SK-N-DZ (cell line): ENCODE measurements at places on chromosomes 4 and X.

DNA sequence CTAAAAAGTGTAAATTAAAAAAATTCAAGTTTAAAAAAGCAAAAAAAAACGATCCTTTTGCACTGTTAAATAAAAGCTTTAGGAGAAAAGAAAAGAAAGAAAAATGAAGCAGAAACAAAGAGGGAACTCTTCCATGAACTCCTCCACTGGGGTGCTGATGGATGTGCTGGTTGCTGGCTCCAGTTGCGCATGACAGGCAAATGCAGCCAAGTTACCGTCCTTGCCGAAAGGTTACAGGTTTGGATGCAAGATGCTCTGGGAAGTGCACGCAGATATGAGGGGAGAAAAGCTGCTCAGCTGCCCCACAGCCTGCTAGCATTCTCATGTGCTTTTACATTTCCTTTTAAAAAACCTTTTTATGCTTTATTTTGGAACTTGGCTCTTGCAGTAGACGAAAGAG lies 58.5 kb downstream of the HADH start:
- DNase-seq: no peak

GRCh38 chr4:168028970-168029597 lies 63.3 kb upstream of the ANXA10 start:
- peak; percentile 1 for DNase-seq

GRCh38 chrX:103149652-103150051 lies 56.7 kb upstream of the NXF3 start:
- no peak for DNase-seq

DNA sequence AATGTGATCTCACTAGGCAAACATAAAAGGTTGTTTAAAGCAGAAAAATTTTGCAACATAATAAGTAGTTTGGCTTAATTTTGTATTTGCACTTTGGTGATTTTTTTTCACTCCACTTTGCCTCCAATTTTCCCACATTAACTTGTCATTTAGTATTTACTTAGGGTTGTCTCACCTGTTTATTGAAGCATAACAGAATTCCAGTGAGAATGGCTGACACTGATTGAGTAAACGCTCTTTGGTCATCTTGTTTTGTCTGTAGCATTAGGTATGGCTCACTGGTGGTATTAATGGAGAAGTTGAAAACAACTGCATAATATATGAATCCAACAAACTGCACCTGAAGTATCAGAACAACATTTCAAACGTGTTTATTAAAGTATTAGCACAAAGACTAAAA lies 799.5 kb upstream of the ADGRL3 start:
- DNase-seq: no peak

DNA sequence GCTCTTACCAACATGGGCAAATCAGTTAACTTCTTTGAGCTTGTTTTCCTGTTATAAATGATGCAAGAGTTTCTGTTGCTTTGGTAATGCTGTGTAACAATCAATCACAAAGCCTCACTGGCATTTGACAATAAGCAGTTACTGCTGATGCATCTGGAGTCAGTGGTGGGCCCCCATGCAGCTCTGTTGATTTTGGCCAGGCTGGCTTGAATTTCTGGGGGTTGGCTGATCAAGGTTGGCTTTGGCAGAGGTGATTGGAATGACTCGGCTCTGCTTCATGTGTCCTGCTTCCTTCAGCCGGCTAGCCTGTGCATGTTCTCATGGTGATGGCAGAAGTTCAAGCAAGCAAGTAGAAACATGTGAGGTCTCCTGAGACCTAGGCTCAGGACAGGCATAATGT lies 90.4 kb downstream of the PHEX start:
- no peak for DNase-seq

GRCh38 chr4:99735822-99736221 lies 78.2 kb upstream of the C4orf54 start:
- DNase-seq: no peak

GRCh38 chr4:88610771-88611170 lies 18.5 kb downstream of the HERC3 start:
- DNase-seq: no peak

- peak; percentile 25 for DNase-seq
Measured at GRCh38 chrX:57453901-57454300, 137.9 kb upstream of the ZXDB start.

- no peak for DNase-seq
Measured at GRCh38 chrX:45295259-45295986, 94.7 kb upstream of the DIPK2B start.

DNA sequence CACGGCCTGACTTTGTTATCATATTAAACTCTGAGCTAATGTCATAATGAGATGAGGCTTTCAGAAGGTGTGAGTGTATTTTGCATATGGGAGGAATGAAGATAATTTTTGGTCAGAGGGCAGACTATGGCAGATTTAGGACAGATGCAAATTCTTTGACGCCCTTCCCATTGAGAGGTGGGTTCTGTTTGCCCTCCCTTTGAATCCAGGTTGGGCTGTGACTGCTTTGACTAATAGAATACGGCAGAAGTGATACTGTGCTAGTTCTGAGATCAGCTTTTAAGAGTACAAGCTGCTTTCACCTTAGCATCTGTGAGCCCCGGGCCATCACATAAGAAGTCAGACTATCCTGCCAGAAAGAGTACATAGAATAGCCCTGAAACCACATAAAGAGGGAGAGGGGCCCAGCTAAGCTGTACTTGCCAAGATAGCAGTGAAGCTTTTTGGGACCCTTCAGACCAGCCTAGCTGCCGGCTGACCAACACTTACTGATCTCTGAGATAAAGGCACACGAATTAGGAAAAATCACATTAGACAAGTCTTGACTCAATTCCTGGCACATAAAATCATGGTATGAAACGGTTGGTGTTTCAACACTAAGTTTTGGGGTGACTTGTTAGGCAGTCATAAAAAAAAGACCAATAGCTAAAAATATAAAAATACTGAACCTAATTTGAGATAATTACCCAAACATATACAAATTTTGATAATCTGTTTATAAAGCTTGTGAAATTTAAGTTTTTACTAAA lies 166.7 kb upstream of the SH3RF1 start:
- peak; percentile 2 for DNase-seq

DNA sequence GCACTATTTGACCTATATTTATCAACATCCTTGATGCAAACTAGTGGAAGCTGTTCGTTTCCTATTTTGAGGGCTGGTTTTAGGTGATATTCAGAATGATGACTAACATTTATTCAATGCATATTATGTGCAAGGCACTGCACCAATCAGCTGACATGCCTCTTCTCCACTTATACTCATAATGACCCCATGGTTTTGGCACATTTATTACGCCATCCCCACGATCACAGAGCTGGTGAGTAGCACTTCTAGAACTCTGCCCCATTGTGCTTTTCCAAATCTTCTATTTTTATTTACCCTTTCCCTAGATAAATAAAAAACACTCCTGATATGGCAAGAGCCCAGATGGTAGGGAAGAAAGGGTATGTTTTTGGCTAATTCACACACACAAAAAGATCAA lies 13.1 kb downstream of the SCML1 start:
- no peak for DNase-seq

- no peak for DNase-seq
Measured at GRCh38 chrX:19643203-19643602, 127.9 kb upstream of the MAP3K15 start.

GRCh38 chrX:24902806-24903205 lies 113.0 kb downstream of the ARX start:
- DNase-seq: no peak

DNA sequence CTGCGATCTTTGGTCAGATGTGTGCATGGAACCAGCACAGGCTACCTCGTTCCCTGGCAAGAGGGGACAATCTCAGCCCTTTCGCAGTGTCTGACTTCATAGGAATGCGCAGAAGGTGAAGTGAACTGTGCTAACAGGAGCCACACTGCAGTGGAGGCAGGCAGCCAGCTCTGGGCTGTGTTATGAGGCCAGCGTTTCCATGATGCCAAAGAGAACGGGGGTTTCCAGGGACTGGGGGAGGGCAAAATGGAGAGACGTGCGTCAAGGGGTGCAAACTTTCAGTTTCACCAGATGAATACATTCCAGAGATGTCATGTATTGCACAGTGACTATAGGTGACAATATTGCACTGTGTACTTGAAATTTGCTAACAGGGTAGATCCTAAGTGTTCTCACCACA lies 30.4 kb downstream of the CLDN34 start:
- DNase-seq: no peak

- no peak for DNase-seq
Measured at GRCh38 chrX:154758696-154759095, 4.0 kb upstream of the DKC1 start.

DNA sequence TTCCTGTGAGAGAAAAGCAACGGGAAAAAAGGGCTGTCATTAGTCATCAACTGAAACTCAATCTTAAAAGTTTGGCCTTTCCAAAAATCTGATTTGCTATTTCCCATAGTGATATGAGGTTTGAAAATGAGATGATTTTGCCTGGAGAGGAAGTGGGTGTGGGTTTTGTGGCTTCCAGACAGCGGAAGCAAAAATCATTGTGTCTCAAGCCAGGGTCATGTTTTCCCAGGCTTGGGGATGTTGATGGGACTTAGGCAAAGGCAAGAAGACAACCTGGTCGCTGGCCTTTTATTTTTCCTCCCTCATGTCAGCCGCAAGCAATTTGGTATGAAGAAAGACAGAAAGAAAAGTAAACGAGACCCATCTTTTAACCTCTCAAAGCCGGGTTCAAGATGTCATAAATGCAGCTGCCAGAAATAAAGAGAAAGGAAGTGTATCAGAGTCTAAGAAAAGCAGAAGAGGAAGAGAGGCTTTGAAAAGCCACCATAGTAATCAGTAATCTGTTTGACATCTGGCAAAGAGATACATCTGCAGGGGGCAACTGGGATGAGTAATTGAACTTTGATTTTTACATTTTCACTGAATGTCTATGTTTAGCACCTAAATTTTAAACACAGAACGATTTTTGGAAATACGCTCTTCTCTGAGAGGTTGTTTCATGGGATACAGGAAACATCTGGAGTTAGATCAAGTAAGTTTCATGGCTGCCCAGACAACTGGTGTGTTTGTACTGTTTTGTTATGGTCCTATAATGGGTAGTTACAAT lies 521.6 kb upstream of the SLIT2 start:
- no peak for DNase-seq

- no peak for DNase-seq
Measured at GRCh38 chr4:104451573-104451972, 43.1 kb downstream of the CXXC4 start.

DNA sequence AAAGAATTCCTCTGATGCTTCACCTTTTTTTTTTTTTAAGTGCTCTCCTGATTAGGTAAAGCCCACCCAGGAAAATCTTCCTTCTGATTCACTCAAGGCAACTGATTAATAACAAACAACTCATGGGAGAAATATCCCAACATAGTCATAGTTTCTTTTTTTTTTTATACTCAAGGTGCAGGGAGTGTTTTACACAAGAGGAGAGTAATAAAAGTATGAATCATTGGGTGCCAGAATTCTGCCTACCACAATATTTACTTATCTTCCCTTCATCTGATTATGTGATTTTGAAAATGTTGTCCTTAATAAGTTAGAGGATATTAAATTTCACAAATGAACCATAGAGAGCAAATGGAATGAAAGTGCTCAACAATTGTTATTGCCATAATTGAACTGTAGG lies 329.9 kb downstream of the TECRL start:
- DNase-seq: no peak

- no peak for DNase-seq
Measured at GRCh38 chrX:29419774-29420553, 795.4 kb upstream of the MAGEB2 start.

DNA sequence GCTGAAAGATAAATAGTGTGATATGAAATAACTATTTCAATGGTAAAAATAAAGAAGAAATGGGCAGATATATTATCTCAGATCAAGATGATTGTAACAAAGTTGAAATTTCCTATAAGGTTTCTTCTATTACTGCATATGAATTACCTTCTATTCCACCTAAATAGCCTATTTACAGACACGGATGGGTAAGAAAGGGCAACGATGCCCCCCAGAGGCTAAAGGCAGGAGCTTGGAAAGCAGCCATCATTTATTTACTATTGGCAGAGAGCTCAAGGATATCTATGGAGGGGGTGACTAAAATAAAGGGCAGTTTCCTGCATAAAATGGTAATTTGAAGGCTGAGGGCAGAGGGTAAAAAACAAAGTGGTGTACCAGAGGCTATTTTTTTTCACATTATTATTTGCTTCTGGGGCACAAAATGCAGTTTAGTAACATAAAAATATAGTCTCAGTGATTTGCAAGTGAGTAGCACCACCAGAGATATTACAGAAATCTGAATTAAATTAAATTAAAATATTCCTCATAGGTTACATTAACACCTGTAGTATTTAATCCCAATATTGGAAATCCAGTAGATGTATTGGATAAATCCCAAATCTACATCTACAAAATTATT lies 123.1 kb downstream of the BTC start:
- DNase-seq: peak; percentile 5

- DNase-seq: no peak
Measured at GRCh38 chr4:189497516-189497915, 443.2 kb upstream of the FRG1 start.

- DNase-seq: no peak
Measured at GRCh38 chr4:146637621-146638332, 916 bp upstream of the POU4F2 start.

GRCh38 chr4:159169404-159170302 lies 66.8 kb downstream of the RAPGEF2 start:
- no peak for DNase-seq

DNA sequence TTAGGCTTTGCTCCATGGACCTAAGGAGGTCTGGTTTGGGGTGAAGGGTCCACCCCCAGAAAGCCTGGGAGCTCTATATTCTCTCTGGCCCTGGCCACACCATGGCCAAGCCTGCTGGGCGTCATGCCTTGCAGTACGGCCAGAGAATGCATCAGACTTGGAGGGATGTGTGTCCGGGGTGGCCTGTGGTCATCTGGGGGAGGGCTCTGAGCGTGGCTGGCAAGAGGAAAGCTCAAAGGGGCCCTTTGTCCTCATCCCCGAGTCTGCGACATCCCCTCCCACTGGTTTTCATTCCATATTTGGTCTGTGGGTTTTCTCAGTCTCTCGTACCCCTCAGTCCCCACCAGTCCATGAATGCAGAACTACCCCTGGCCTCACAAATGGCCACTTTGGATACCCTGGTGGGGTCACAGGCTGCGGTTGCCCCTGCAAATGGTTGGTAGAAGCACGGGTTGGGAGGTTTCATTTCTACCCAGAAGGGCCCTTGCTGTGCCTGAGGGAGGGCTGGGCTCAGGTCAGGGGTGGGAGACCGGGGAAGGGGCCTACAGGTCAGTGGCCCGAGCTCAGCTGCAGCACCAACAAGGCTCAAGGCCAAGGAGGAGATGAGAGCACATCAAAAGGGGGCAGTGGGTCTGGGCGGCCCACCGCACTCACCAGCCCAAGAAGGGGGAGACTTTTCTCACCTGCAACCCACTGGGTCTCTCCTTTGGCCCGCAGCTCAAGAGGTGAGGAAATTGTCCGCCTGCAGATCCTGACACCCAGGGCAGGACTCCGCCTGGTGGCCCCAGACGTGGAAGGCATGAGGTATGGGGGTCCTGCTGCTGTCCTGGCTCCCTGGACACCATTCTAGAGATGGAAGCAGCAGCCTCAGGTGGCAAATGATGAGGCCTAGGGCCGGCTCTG lies 30.2 kb downstream of the ZNF185 start:
- DNase-seq: no peak

DNA sequence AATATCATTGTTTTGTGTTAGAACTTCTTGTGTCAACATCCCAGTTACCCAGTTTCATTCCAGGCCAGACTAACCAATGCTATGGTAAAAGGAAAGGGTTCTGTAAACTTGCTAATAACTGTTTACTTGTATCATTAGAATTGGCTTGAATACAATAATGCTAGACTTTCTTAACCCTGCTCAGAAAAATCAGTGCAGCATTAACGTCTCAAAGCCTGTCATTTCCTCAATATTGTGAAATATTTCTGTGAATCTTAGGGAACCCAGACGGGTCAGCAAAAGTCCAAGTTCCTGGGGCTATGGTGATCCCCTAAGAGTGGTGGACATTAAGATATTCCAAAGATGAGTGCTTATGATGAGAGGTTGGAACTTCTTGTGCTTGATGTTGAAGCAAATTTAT lies 541.2 kb upstream of the MAGEB18 start:
- no peak for DNase-seq
